Skeletal muscle cell (primary cell): ENCODE measurements at places on chromosomes 7 and 10.

- DNase-seq: no peak
Observed at GRCh38 chr10:128001363-128001745, 94.5 kb downstream of the PTPRE start.

DNA sequence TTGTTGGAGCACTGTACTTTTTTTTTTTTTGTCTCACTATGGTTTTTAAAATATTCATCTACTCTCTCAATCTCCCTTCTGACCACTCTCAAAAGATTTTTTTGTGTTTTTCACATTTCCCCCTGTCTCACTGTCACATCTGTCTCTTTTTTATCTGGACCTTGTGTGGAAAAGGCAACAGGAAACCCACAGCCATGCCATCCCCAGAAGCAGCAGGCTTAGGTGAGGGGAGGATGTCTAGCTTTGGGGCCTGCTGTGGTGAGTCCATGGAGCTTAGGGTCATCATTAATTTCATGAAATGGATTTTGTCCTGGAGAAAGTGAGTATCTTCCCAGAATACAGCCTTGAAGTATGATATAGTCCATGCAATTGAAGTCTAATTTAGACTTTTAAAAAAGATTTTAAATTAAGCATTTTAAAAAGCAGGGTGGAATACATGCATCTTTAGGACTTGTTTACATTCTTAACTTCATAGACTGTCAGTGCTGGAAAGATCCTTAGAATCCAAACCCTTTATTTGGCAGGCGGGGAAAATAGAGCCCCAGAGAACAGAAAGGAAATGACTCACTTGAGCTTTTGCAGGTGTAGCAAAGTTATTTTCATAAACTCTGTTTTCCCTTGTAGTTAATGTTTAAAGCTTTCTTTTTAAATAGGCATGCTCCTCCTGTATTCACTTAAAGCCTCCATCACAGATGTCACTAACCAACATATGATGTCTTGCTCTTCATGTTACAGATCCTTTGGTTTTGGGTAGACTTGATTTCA lies 25.1 kb downstream of the MINDY4 start:
- DNase-seq: peak; percentile 31

DNA sequence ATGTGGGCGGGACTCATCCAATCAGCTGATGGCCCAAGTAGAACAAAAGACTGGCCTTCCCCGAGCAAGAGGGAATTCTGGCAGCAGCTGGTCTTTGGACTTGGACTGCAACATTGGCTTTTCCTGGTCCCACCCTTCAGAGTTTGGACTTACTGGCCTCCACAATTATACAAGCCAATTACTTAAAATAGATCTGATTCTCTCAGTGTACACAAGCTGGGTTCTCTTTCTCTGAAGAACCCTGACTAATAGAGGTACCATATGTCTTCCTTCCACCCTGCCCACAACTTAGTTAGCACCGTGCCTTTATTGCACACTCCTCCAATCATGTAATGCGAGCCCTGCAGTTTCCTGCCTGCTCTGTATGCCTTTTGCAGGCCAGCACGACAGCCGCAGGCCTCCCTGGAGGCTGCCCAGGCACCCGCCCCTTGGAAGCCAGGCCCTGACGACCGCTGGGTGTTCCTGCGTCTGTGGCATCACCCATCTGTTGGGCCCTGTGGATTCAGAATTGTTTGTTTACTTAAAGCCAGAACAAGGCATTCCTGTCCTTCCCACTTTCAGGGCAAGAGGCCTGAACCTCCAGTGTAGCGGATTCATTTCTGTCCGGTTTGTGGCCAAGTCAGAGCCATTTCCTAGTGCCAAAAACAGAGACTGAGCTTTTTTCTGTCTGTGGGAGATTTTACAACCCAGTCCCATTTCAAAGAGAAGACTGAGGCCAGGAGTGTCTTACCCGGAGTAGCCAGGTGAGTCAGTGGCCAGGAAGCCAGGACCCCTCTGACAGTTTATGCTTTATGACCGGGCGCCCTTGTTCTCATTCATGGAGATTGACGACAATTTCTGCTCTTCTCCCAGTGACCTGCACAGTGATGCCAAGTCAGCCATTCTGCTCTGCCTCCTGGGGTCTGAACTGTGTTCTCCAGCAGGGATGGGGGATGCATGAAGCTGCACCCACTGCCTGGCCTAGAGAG lies 968 bp upstream of the INMT start:
- peak; percentile 86 for DNase-seq

GRCh38 chr10:79244841-79245504 lies 102.3 kb upstream of the PPIF start:
- no peak for DNase-seq
